Foreskin fibroblast (primary cell): ENCODE measurements at places on chromosomes 12 and 14.

GRCh38 chr14:47730296-47730695 lies 54.9 kb upstream of the MDGA2 start:
- DNase-seq: no peak

- DNase-seq: peak; percentile 72
These were observed 113.2 kb upstream of the FLRT2 start for GRCh38 chr14:85416771-85417170.

DNA sequence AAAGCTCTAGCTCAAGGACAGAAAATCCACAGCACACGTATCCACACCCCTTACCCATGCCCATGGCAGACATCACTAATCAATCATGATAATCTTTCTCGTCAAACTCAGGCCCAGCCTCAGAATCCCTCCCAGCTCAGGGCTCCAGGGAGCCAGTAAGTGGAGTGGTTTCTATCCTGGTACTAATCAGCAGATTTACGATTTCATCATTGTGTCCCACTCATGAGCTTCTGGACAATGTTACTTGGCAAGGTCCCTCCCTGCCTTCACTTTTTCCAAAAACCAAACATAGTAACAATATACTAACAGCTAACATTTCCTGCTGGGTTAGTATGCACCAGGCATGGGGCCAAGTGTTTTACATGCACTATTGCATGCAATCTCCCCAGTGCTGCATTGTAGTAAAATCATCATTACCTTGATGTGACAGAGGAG lies 45.8 kb upstream of the NCOR2 start:
- DNase-seq: peak; percentile 56

- no peak for DNase-seq
These were observed 155.0 kb downstream of the PAWR start for GRCh38 chr12:79535751-79536150.

DNA sequence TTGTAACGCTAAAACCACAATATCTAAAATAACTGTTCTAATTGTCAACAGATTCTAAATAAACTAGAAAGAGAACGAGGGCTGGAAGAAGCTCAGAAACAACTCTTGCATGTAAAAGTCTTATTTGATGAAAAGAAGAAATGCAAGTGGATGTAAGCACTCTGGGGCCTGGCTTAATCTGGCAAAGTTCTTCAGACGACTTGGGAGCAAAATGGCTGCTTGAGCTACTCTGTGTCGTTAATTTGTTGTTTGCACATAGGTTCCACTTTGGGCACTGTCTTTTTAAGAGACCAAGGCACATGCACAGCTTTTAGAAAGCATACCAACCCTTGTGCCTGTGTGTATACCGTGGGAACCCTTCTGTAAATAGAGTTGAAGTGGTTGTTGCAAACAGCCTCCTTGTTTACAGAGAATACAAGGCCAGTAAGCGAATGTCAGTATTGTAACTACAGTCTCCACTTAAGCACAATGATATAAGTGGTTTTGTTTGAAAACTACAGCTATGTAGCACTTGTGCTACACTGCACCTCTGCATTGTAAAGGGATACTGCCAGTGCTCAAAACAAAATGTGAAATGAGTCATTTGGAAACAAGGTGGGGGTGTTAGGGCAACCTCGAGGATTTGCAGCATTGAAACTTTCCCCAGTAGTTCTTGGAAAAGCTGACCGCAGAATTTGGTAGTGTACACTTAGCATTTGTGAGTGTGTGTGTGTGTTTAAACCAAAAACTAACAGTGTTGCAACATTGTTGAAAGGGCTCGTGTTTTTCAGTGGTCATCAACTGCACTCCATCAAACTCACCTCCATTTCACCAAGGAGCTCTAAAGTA lies 154.3 kb downstream of the CEP83 start:
- peak; percentile 47 for DNase-seq
